ENCODE measurements at places on chromosomes 6 and 20.
A peak's percentile ranks its signal among the peaks of the same experiment; 100 is the strongest.

DNA sequence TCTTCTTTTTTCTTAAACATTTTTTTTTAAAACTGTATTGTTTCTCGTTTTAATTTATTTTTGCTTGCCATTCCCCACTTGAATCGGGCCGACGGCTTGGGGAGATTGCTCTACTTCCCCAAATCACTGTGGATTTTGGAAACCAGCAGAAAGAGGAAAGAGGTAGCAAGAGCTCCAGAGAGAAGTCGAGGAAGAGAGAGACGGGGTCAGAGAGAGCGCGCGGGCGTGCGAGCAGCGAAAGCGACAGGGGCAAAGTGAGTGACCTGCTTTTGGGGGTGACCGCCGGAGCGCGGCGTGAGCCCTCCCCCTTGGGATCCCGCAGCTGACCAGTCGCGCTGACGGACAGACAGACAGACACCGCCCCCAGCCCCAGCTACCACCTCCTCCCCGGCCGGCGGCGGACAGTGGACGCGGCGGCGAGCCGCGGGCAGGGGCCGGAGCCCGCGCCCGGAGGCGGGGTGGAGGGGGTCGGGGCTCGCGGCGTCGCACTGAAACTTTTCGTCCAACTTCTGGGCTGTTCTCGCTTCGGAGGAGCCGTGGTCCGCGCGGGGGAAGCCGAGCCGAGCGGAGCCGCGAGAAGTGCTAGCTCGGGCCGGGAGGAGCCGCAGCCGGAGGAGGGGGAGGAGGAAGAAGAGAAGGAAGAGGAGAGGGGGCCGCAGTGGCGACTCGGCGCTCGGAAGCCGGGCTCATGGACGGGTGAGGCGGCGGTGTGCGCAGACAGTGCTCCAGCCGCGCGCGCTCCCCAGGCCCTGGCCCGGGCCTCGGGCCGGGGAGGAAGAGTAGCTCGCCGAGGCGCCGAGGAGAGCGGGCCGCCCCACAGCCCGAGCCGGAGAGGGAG is 580 bp downstream of the VEGFA start:
- DNase-seq = peak; percentile 25

DNA sequence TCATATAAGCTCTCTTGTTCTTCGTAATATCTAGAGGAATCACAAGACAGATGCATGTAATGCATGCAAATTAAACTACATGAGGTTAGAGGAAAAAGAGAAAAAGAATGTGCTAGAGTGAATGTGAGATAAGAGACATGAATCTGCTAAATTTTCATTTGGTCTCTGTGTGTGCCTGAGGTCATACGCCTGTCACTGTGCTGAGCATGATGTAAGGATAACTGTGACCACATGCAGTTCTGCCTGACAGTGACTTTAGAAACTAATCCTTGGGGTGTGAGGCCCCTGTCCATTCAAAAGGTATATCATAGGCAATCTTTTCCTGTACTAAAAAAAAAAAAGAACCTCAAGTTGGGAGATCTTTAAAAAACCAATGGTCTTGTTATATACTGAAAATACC is 70.6 kb downstream of the SHPRH start:
- DNase-seq = no peak

- DNase-seq = no peak
Measured at GRCh38 chr6:139996253-139996834, 621.9 kb upstream of the CITED2 start.

DNA sequence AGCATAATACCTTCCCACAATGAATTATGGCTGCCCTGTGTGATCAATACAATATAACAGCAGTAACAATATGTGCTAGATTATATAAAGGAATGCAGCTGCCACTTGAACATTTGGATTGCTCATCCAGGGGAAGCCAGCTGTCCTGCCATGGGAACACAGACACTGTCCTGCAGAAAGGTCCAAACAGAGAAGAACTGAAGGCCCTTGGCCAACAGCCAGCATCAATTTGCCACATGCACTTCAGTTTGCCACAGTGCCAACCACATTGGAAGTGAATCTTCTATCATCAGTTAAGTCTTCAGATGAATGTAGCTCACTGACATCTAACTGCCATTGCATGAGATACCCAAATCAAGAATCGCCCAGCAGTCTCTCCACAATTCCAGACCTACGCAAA is 332.4 kb downstream of the PRKN start:
- no peak for DNase-seq

DNA sequence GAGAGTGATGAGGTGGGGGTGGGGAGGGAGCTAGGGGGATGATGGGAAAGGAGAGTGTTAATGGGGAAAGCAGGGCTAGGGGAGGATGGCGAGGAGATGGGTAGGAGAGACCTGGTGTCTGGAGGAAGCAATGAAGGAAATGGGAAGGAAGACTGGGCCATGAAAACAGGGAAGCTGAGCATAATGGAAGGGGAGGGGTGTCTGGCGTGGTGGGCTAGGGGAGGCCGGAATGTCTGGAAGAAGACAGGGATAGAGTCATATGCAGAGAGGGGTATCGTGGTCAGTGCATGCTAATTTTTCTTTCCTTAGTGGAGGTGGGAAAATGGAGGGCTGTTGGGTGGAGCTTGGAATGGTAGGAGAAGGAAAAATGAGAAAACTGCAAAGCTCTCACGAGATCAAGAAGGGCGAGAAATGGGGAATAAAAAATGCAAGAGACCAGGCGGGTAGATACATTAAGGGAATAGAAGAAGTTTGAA is 423 bp downstream of the KLHDC3 start:
- peak; percentile 63 for DNase-seq

GRCh38 chr20:39853636-39854035 is 835.4 kb downstream of the MAFB start:
- no peak for DNase-seq

DNA sequence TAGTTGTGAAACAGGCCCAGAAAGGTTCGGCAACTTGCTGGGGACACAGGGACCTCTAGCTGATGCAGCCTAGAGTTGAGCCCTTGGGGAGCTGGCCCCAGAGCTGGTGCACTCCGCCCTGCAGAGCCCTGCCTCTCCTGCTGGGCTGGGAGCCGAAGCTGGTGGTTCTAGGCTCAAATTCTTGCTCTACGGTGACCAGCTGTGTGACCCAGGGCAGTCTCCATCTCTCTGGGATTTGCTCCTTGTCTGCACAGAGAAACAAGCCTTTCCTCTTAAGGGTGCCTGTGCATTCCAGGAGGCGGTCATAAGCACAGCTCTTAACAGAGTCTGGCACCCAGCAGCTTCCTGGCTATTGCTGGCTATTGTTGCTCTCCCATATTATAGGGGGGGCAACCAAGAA is 47.4 kb downstream of the RBM38 start:
- DNase-seq = no peak

DNA sequence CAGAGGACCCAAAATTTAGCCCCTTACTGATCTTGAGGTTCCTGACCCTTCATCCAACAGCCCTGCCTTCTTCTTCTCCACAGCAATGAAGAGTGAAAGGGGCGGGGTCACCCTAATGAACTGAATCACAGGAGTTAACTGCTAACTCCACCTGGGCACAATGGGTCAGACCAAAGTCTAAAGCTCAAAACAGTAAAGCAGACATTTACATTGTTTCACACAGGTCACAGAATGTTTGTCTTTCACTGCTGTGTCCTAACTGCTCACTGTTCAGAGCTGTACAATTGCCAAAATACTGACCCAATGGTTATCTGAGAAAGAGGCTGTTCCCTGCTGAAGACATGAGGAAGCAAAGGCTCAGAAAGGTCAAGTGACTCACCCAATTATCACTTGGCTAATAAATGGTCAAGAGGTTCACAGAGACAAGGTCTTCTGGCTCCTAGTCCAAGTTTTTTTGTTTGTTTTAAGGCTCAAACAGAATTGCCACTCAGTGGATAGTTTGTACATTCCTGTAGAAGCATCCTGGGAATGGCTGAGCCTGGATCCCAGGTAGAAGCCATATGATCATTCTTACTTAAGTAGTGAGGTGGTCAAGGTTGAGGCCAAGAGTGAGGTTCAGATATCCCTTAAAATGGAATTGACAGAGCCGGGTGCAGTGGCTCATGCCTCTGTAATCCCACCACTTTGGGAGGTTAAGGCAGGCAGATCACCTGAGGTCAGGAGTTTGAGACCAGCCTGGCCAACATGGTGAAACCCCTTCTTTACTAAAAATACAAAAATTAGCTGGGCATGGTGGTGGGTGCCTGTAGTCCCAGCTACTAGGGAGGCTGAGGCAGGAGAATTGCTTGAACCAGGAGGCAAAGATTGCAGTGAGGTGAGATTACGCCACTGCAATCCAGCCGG is 35.1 kb upstream of the FAM83C start:
- DNase-seq = no peak
